ENCODE measurements at places on chromosomes 2 and 18.

DNA sequence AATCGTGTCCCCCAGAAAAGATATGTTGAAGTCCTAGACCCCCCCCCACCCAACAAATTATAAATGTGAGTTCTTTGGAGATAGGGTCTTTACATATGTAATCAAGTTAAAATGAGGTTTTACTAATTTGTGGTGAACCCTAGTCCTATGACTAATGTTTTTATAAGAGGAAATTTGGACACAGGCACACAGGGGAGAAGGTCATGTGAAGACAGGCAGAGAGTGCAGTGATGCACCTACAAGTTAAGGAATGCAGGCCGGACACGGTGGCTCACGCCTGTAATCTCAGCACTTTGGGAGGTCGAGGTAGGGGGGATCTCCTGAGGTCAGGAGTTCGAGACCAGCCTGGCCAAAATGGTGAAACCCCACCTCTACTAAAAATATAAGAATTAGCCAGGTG is 5.8 kb upstream of the PMAIP1 start:
- DNase-seq = no peak

GRCh38 chr2:16325016-16325975 is 340.3 kb downstream of the CYRIA start:
- DNase-seq = no peak

DNA sequence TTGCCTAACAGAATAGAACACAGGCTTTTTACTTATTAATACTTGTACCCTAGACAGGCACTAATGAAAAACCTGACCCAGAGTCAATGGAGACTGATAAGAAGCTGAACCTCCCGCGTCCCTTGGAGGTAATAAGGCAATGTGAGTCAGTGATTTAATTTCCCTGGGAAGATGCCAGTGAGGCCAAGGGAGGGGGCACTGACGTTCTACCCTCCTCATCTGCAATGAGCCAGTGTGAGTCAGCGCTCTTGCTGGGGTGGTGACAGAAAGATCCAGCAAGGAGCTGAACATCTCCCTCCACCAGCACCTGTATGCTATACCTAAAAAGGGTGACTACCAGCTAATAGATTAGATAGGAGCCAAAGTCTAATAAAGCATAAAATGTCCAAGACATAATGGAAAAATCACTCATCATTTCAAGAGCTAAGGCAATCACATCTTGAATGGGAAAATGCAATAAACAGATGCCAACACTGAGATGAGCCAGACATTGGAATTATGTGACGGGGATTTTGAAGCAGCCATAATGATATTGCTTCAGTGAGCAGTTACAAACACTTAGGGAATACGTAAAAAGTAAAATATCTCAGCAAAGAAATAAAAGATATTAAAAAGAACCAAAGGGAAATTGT is 116.9 kb downstream of the TPGS2 start:
- no peak for DNase-seq

GRCh38 chr2:193326296-193326695 is 1131.6 kb upstream of the TMEFF2 start:
- no peak for DNase-seq

- no peak for DNase-seq
Measured at GRCh38 chr2:113863144-113863543, 26.7 kb upstream of the ACTR3 start.

GRCh38 chr2:57207191-57207590 is 839.4 kb upstream of the VRK2 start:
- no peak for DNase-seq

DNA sequence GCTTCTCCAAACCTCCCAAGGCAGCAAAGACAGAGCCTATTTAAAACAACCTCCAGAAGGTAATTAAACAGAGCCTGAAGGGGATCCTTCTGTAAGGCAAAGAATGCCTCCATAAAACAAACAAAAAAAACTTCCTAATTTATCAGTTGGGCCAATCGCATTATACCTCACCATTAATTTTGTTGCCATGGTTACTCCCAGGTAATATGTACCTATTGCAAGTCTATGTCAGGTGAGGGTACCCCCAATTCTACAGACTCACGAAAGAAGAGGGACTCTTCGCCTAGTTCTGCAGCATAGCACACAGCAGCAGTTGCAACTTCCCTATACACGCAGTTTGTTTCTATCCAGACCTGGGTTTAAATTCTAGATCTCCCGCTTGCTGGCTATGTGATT is 38.8 kb downstream of the SFXN5 start:
- DNase-seq = no peak

GRCh38 chr2:218882866-218883366 is 2.3 kb downstream of the WNT10A start:
- DNase-seq = no peak

DNA sequence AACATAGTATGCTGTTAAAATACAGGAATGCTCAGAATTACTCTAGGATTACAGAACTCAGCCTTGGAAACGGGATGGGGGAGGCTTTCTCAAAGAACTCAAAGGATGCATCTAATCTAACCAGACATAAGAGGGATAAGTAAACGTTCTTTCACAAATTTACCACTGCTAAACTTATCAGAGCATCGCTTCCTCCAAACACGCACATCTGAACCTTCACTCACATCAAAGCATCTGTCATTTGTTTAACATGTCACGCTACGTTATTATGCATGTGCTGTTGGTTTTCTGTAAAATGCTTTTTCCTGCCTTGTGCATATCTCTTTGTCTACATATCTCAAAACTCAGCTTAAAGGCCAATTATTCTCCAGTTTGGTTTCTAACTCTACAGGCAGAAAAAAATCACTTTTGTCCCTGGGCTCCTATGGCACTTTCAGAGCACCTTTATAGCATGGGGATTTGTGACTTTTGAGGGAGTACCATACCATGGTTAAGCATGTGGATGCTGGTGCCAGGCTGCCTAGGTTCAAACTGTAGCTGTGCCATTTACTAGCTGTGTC is 106.7 kb upstream of the FSHR start:
- DNase-seq = no peak

GRCh38 chr2:136389809-136390208 is 271.9 kb upstream of the CXCR4 start:
- no peak for DNase-seq
